ENCODE measurements at places on chromosomes 3 and 15.

DNA sequence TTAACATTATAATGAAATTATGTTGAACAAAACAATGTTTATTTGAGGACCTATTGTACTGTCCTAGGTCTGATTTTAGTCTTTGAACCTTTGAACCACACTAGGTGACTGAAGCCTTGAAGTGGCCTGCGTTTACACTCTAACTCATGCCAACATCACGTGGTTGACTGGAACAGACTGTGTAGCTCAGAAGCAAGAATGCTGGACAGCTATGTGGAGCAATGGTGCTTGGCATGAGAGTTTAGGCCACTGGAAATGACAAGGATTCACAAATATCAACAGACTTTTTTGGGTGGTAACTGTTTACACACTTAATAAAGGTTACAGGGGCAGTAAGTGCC lies 391.5 kb downstream of the RAP2B start:
- DNase-seq = no peak

DNA sequence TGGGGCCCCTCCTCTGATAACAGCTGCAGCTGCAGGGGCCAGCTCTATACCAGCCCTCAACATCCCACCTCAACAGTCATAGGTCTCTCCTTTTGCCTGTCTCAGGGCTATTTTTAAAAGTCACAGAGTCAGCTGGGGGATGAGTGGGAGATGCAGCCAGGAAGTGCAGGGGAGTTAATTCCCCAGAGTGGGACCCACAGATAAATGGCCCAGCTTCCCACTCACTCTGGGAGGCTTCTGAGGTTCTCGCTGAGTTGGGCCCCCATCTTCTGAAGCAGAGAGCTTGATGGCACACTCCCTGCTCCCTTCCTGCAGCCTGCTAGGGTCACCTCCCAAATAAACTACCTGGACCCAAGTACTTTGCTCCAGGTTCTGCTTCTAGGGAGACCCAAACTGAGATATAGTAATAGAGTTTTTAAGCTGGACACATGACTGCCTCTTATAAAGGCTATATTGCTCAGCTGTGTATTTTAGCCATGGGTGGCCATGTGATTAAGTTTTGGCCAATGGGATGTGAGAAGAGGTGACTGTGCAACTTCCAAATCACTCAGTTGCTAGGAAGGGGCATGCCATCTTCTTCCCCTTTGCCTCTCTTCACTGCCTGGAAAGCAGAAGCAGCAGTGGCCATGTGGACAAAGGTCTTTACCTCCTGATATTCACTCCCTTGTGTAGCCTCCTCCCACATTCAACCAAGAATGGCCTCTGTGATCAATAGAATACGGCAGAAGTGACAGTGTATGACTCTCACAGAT lies 15.5 kb upstream of the VIPR1 start:
- no peak for DNase-seq

- no peak for DNase-seq
Observed at GRCh38 chr3:135503760-135504686, 461.5 kb upstream of the PPP2R3A start.

GRCh38 chr15:29962407-29962806 lies 120.3 kb upstream of the GOLGA8J start:
- DNase-seq = no peak

DNA sequence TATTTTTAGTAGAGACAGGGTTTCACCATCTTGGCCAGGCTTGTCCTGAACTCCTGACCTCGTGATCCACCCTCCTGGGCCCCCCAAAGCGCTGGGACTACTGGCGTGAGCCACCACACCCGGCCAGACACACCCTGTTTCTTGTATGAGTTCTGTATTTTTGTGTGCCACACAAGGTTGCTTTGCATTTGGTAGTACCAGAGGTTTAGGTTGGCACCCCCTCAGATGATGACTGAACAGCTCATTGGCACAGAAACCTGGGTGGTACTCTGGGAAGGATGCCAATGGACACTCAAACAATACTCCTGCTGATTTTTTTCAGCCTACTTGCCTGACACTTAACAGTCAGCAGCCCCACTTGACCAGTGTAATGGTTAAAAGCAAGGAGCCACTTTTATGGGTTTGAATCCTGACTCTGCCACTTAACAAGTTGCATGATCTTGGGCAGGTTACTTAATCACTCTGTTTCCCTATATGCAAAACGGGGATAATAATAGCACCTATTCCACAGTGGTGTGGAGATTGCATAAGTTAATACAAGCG lies 39.2 kb upstream of the BCL2A1 start:
- no peak for DNase-seq

DNA sequence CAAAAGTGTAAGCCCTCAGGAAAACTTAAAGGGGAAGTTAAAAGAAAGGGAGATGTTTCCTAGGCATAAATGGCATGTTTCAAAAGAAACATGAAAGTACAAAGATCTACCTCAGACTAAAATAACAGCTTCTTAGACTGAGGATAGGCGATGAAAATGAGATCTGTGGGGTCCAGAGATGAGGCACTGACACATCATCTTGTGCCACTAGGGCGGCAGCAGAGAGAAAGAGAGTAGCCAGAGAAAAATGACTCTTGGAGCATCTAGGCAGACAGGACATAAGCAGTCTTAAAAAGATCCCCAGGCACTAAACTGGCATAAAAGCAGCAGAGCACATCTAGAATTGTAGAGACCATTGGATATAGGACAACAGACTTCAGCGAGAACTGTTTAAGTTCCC lies 42.5 kb upstream of the RFX7 start:
- no peak for DNase-seq

DNA sequence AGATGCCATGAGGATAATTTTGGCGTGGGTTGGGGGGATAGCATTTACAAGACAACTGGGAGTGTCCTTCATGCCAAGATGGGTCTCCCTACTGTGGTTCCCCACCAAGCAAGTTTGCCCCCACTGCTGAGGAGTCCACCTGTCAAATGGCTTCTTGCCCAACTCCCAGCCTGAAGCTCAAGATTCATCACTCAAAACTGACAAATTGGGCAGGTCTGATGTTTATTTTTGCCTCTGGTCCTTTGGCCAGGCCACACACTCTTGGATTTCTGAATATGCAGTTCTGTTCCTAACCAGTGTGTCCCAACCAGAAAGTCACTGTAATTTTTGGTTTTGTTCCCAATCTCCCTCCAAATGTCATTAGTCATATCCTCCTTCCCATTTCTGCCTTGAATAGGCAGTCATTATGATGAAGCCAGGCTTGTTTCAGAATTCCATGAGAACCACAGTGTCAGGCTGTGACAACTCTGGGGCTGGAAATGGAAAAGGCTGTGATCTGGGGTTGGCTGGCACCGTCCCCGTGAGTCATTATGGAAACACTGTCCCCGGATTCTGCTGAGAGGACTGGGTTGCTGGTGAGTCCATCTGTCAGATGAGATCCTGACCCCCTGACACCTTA lies 29.3 kb upstream of the MEF2A start:
- DNase-seq = no peak

DNA sequence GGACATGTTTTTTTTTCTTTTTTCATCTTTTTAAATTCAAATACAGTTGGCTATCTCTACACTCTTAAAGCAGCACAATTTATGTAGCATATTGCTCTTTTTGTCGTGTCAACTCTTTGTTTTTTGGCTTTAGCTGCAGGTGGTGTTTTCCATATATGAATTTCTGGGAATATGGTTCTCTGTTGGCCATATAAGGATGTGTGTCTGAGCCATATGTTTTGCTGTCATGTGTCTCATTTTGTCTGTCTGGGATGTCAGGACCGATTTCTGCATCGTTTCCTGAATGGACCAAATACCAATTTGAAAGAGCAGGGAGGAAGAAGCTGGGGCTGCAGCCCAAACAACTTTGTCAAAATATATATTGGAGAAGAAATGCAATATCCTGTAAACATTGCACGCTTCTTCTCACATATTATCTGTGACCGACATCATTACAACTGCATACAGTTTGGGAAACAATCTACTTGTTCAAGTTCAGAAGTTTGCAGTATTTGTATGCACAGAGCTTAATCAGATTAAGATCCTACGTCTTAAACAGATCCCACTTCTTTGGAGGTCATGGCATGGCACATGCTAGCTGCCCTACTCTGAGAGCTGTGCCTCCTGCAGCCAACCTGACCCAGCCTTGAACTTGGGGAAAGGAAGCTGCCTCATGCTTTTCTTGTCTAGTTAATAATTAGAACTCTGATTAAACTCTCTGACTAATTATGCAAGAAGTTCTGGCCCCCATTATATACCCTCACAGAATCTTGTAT lies 4.0 kb upstream of the SATB1 start:
- DNase-seq = no peak

- no peak for DNase-seq
Observed at GRCh38 chr15:94162939-94163338, 68.4 kb upstream of the MCTP2 start.

DNA sequence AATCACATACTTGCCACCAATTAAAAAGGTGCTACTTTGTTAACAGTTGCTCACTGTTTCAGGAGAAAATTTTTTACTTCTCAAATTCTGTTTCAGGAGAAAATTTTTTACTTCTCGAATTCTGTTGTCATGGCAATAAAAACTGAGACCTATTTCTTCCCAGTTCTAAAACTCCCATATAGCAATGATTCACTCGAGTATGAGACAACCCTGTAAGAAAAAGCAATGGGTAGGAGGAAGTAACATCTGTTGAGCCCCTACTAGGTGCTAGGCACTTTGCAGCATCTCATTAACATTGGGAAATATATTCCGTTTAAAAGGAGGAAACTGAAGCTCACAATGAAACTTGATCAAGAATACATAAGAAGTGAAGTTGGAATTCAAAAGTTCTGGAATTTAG lies 35.1 kb upstream of the IGSF11 start:
- DNase-seq = no peak
